ENCODE measurements at places on chromosomes 7 and 10.

DNA sequence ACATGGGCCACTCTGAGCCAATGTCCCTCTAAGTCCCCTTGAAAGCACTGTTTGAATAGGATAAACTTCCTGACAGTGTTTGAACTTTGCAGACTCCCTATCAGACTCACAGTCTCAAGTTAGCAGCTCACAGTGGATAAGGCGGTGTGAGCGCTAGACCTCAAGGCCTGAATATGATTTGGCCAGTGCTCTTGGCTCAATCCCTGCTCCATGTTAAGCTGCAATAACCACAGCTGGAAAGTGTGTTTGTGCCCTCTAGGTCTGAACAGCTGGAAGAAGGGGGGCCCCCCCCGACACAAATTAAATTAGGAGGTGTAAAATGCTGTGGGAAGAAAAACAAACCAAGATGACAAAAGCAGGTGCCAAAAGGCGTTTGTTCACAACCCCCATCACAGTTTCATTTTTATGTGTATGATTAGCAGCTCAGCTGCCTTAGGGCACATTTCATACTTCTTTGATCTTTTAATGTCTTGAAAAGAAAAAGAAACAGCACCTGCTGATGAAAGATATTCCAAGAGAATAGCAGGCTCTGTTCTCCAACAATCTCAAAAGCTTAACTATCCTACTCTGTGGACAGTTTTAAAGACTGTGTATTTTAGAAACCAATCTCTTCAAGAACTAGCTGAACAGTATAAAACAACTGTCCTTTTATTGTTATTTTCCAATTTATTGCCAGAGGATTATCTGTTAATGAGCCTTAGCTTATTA lies 167.6 kb downstream of the SNX13 start:
- no peak for DNase-seq

DNA sequence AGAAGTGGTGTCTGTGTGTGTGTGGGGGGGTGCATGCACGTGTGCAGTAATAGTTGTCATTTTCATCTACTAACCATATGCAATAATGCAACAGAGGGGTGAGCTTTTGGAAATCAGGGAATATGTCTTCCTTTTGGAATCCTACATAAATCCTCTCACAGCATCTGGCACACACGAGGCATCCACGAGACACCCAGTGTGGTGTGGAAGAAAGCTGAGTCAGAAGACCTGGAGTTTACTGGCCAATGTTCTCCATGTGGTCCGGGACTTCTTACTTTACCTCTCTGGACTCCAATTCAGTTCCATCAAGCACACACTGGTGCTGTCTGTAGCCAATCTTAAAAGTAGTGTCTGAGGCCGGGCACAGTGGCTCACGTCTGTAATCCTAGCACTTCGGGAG lies 43.1 kb upstream of the C10orf90 start:
- DNase-seq = no peak

- no peak for DNase-seq
Observed at GRCh38 chr10:2660276-2660675, 407.1 kb upstream of the PFKP start.

GRCh38 chr10:56927701-56928100 lies 566.6 kb upstream of the ZWINT start:
- no peak for DNase-seq

DNA sequence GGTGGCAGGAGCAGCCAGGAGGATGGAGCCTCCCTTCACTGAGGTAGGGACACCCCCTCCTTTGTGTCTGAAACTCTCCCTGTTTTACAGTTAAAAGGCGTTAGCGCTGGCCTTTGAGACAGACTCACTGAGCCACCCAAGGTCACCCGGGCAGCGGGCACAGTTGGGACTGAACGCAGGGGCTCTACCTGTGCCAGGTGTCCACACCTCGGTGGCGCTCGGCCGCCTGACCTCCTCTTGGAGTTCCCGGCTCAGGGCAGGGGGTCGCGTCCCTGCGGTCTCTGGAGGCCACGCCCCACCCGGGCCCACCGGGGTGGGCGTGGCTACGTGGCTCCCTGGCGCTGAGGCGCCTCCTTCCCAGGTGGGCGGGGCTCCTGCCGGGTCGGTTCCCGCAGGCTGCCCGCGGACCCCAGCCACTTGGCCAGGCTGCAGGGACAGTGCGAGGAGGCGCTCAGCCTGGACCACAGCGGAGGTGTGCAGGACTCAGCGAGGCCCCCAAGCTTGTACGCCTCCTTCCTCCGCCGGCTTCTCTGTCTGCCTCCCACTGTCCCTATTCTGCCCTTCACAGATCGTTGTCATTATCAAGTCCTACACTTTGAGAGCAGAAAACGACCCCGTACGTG lies 39.9 kb upstream of the LEP start:
- DNase-seq = peak; percentile 27

DNA sequence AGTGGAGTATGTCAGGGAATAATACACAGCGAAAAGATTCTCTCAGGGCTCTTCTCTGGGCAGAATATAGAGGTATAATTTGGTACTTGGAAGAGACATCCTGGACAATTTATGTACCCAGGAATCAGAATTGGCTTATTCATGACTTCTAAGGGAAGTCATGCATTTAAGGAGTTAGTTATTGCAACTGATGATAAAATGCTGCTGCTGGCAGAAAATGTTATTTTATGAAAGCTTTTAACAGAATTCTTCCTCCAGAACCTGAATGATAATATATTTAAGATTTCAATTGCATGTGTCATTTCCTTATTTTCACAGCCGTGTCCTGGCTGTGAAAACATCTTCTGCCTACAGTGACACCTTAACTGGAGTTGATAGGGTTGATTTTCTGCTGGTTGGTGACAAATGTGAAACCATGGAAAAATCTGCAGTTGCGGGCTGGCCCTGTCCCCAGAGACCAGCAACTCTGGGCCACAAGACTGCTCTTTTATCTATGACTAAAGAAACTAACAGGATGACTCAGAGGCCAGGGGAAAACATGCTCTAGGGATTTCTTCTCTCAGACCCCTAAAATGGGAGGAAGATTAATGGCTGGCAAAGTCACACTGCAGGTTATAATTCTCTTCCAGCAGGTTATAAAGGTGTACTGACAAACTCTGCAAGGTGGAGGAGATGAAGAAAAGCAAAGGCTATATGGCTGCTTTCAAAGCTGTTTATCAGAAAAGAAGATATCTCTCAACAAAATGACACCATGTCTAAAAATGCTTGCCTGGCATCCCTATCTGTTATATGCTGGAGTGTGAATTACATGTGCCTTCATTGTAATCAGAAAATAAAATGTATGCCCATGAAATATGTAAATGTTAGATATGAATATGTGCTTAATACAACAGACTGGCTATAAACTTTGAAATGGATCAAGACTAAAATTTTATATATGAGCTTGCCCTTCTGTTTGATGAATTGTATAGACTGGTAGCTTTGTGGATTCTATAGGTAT lies 12.1 kb upstream of the TRUB1 start:
- DNase-seq = no peak

Data from left kidney (tissue), 8 donors.